ENCODE measurements at places on chromosomes 7 and 10.
A peak's percentile ranks its signal among the peaks of the same experiment; 100 is the strongest.

GRCh38 chr10:36538953-36539586, 586.3 kb upstream of the ANKRD30A start:
- DNase-seq, result peak; percentile 51

GRCh38 chr10:110335314-110336064, 30.8 kb upstream of the SMNDC1 start:
- no peak for DNase-seq

GRCh38 chr7:120337308-120337907, 64.4 kb downstream of the KCND2 start:
- DNase-seq, result peak; percentile 0

- DNase-seq, result no peak
These were observed 152.4 kb downstream of the GALNT11 start for GRCh38 chr7:152177681-152178404.

DNA sequence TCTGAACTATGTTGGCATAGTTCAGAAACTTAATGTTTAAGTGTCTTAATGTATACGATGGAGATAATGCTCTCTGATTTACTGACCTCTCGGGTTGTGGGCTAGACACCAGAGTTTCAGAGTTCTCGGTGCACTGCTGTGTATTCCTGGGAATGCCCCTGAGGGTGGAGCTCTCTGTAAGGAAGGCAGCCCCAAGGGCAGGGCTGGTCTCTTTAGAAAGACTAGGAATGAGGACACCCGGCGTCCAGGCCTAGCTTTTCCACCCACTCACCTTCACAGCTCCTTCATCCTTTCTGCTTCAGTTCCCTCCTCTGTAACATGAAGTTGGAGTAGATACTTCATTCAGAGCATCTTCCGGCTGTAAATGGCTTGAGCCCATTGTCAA, 536.6 kb upstream of the GALNT17 start:
- DNase-seq, result no peak

DNA sequence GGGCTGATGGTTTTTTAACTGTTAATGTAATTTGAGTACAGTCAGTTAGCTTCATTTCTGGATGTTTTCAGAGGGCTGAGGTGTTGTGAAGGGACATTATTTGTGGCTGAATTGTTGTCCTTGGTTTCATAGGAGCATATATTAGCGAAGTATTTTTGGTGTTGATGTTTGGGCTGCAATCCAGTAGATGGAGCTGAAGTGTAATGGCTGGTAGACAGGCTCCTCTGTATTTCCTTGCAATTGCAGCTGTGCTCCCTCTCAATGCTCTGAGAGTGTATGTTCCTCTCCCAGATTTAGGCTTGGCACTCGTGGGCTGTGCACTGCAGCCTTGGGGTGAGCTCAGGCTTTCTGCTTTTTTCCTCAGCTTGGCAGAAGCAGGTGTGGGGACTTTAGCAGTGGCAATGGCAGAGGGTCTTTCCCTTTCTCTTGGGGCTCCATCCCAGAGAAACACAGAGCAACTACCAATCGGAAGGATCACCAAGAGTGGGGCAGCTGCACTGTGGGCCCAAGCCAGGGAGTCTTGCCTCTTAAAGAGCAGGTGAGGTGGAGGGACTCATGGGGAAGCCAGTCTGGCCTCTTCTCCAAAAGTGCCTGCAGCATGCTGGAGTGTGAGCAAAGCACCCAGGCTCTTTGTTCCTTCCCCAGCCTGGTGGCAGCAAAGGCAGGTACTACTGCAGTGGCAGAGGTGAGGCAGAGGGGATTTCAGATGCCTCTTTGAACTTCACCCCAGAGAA, 544.4 kb downstream of the SH2D4B start:
- no peak for DNase-seq

DNA sequence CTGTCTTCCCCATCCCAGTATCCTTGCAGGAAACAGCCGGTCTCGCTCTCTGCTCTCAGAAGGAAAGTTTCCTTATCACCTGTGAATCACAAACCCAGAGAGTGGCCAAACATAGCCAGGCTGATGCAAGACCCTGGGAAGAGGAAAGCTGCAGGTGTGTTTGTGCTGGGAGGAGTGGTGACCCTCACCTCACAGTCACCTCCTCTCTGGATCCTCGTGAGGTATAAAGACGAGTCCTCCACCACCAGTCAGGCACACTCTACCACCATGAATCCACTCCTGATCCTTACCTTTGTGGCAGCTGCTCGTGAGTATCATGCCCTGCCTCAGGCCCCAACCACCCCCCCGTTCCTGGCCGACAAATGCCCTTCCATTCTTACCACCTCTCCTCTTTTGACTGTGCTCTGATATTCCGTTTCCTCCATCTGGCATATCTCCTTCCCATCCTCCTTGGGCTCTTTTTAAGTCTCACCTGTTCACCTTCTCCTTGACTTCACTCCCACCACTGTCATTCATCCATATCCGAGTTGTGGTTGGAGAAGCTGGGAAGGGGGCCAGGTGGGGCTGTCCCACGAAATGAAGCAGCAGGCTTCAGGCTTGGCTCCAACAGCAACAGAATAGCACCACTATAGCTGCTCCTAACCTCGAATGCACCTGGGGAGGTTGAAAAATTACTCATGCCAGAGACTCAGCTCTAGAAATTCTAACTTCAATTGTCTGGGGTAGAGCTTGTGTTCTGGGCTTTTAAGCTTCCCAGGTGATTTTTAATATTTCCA, at the start of gene PRSS1:
Gene PRSS1, plus strand, starts transcription at position 255 of the 776 bp plus-strand sequence. Its CDS starts 13 bp downstream, at position 268.
- no peak for DNase-seq

- DNase-seq, result peak; percentile 97
These were observed 34.2 kb downstream of the MTURN start for GRCh38 chr7:30168835-30169573.

DNA sequence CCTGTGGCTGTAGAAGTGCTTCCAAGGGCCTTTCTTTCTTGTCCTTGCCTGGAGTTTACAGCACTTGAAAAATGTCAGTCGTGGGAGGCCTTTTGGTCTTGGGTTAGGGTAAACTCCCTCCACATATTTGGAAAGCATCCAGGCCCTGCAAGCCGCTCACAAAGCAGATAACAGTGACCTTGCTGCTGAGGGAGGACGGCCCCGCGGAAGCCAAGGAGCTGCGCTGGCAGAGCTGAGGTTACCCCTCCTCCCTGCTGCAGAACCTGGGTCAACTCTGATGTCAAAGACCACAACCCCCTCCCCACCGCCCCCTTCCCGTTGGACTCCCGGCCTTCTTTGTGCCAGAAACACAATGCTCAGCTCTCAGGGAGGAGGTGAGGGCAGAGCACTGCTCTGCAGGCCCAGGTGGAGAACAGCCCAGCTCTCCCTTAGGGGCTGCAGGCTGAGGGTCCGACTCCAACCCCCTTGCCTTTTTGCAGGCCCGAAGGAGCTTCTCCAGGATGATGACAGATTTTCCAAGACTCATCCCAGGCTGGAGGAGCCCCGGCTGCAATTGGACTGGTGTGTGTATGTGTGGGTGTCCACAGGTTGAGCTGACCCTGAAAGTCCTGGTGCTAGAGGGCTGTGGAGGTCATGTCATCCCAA, 957.6 kb upstream of the ZNF722 start:
- DNase-seq, result no peak

Measured in EL (cell line).